NCI-H446 treated with DMSO at 0.1 percent for 48 hours (cell line): ENCODE measurements at places on chromosomes 7 and 10.

- no peak for DNase-seq
Measured at GRCh38 chr10:128416231-128416630, 290.0 kb upstream of the MKI67 start.

DNA sequence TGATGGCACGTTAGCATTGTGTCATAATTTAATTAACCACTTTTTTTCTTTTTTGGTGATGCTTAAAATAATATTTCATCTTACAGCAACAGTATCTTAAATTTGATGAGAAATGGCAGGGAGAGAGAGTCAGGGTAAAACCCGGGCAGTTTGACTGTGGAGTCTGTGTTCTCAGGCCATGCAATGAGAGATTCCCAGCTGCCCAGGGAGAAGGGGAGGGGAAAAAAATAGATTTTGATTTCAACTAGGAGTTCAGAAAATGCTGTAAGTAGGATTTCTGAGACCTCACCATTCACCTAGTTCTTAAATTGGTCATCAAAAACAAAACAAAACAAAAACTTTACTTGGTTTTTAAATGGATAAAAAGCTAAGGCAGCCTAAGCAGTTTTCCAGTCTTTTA is 37.4 kb upstream of the XPNPEP1 start:
- no peak for DNase-seq

DNA sequence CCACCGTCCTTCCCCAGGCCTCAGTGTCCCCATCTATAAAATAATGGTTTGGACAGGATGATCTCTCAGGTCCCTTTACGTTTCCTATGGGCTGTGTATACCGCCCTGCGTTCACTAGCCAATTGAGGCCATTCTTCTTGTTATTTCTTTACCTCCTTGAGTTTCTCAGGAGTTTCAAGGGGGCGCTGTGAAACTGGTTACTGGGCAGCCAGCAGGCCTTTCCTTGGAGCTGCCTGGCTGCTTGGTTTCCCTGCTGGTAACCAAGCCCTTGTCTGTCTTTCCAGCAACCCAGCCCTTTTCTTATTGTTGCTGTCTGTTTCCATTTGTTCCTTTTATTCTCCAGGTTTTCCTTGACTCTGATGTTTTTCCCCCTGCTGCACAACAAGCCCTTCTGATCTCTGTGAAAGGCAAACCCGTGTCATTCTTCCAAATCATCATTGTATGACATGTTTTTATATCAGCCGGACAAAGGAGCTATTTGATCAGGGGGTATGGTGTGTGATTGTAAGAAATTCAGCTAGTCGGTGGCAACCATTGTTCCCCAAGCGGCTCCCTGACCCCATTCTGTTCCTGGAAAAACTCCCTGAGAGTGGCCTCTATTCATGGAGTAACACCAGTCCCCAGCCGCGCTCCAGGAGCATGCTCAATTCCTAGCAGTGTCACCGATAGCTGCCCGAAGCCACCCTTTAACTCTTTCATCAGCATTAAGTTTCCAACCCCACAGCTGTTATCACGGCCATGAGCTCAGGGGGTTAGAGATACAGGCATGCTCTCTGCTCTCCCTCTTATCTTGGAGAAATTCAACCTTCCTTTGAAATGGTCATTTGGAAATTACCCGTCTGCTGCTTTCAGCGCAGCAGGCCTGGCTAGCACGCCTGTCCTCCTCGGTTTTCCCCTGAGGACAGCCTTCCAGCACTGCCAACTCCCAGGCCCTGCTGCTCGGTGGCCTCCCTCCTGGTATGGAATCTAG is 26.6 kb downstream of the FGF8 start:
- DNase-seq = no peak

GRCh38 chr10:48384699-48384982 is 78.2 kb downstream of the MAPK8 start:
- peak; percentile 33 for DNase-seq

DNA sequence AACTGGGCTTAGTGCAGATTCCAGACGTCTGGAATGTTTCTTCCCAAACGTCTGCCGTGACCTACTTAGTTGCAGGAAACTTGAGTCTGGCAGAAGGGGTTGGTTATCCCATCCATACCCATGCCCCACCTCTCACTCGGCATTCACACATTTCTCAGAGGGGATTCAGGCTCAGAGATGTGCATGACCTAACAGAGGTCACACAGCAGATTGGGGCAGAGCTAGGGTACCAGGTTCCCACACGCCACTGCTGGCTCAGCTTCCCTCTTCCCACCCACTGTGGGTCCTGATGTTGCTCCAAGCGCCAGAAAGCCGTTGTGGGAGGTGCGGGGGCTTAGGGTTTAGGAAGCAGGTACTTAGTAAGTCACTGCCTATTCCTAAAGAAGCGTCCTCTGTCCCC is 3.0 kb downstream of the UCMA start:
- DNase-seq = no peak

DNA sequence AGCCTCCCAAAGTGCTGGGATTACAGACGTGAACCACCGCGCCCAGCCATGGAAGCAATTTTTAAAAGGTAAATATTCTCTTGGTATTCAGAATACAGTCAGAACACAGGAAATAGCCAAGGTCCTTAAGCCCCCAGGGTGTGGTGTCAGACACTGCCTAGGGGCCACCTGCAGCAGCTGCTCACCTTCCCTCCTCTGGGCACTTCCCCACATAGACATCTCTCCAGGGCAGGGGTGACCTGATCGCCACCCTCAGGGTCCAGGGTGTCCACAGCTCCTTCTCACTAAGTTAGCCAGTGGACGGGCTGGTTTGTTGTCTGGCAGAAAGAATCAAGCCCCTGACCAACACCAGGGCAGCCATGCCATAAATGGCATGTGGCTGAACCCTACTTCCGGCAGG is 15.9 kb downstream of the URGCP start:
- DNase-seq = no peak

GRCh38 chr7:2037301-2037807 is 195.4 kb downstream of the MAD1L1 start:
- no peak for DNase-seq

GRCh38 chr7:101399759-101400158 is 37.1 kb downstream of the COL26A1 start:
- DNase-seq = no peak

GRCh38 chr7:3753868-3754267 is 452.8 kb downstream of the SDK1 start:
- DNase-seq = peak; percentile 0

- DNase-seq = no peak
Measured at GRCh38 chr10:78985973-78986818, 82.6 kb upstream of the ZMIZ1 start.

DNA sequence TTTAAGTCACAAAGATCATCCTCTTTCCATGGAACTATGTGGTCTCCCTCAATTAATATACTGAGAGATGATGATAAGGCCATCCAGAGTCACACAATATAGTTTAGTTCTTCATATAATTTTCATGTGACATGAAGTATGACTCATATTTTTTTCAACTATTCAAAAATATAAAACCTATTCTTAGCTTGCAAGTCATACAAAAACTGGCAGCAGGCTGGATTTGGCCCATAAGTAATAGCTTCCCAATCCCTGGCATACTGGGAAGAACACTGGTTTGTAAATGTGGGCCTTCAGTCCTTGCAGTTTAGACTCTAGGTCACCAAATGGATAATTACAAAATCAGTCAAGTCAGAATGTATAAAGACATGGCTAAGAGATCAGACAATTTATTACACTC is 356.6 kb downstream of the PPP1R3A start:
- no peak for DNase-seq

GRCh38 chr7:135711139-135711469 is 16.9 kb downstream of the SLC13A4 start:
- DNase-seq = no peak

- DNase-seq = no peak
Measured at GRCh38 chr10:121448766-121449421, 149.3 kb downstream of the FGFR2 start.
